ENCODE measurements at places on chromosomes 13 and 19. TPM values are rescaled to one million over a fixed set of nuclear protein-coding genes. Genes with fewer than 3 reads are reported as not detected.

ZNF444 gene
- total RNA-seq: 11.7 TPM

KLK6 gene
- not detected for total RNA-seq

ACP7 gene
- total RNA-seq: 0.12 TPM

TEX30 gene
- 18.2 TPM for total RNA-seq

GNA15 gene
- total RNA-seq: 0.19 TPM

PROZ gene
- not detected for total RNA-seq

Data from aortic smooth muscle cell (primary cell).